ENCODE measurements at places on chromosomes 6 and 20. TPM values are rescaled to one million over a fixed set of nuclear protein-coding genes. Genes with fewer than 3 reads are reported as not detected.

Gene MUC22
- not detected for total RNA-seq

Gene SPATA2
- total RNA-seq, result 9.3 TPM

Gene IMPG1
- not detected for total RNA-seq

Gene GINS1
- 20.0 TPM for total RNA-seq

Gene SAMD5
- total RNA-seq, result 0.11 TPM

Gene SAPCD1
- total RNA-seq, result 13.2 TPM

Gene LSM2
- total RNA-seq, result 40.2 TPM

Gene PM20D2
- 11.9 TPM for total RNA-seq

Gene MSH5
- total RNA-seq, result 14.9 TPM
